CD4-positive, alpha-beta memory T cell (primary cell): ENCODE measurements at places on chromosomes 16 and 17.

GRCh38 chr16:77014441-77014840 is 176.5 kb upstream of the MON1B start:
- no peak for DNase-seq
- no peaks in the 10 kb centered on the region for H3K36me3 ChIP-seq
- no peak overlapping the region for H3K27ac ChIP-seq
- no peaks in the 10 kb centered on the region for H3K4me1 ChIP-seq

DNA sequence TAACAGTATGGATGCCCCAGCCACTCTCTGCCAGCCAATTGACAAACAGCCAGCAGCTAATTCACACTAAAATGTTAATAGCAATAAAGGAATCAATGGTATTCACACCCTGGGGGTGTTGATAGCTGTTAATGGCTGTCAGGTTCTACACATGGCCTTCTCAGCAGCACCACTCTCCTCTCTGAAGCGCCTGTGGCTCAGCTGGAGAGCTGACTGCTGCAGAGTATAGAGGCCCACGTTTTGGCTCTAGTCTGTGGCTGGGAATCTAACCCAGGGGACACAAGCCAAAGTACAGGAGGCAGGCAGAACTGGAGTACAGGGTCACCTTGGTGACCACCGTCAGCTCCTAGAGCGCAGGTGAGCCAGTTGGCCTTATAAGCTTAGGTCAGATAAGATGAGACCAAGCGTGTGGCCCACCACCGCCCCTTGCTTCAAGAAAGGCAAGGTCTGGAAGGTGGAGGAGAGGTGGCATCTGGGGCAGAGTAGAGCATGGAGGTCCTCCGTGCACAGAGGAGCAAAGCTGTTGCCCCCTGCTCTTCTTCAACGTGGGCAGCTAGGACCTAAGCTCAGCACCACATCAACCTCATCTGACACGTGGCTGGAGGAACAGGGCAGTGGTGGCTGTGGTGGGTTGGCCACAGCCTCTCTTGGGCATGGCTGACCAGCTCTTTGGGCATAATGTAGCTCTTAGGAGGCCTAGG is 25.4 kb downstream of the CCR7 start:
- no peaks in the 10 kb centered on the region for H3K36me3 ChIP-seq
- no peak overlapping the region for H3K4me3 ChIP-seq
- H3K4me1 ChIP-seq: peaks cover 85% of the 10 kb centered on the region
- no peaks in the 10 kb centered on the region for H3K27me3 ChIP-seq

DNA sequence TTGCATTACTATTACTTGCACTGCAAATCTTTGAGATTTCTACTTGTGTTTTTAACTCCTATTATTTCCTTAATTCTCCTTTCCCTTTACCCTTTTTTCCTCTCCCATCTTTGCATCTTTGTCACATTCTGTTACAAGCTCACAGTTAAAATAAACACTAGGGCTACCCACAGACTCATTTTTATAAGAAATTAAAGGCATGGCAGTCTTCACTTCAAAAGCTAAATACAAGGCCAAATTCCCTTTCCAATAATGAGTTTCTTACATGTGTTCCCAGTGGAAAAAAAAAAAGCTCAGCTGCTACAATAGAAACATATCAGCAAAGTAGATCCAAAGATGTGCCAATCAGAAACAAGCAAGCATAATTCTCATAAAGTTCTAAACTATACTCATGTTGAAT is 3.7 kb upstream of the BRIP1 start:
- DNase-seq: no peak
- H3K27me3 ChIP-seq: no peaks in the 10 kb centered on the region
- no peak overlapping the region for H3K4me3 ChIP-seq
- peaks cover 21% of the 10 kb centered on the region for H3K36me3 ChIP-seq
- no peak overlapping the region for H3K27ac ChIP-seq

DNA sequence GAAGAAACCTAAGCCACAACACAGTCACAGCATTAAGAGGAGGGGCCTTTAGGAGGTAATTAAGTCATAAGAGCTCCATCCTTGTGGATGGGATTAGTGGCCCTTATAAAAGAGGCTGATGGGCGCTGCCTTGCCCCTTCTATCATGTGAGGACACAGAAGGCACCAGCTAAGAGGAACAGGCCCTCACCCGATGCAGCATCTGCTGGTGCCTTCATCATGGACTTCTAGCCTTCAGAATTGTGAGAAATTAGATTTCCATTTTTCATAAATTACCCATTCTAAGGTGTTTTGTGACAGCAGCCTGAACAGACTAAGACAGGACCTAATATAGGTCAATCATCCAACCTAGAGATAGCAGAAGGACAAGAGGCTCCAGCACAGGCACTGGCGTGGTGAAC is 120.8 kb downstream of the CDYL2 start:
- H3K4me3 ChIP-seq: no peak overlapping the region
- H3K27ac ChIP-seq: no peak overlapping the region
- DNase-seq: no peak
- H3K36me3 ChIP-seq: no peaks in the 10 kb centered on the region
- H3K27me3 ChIP-seq: no peaks in the 10 kb centered on the region

DNA sequence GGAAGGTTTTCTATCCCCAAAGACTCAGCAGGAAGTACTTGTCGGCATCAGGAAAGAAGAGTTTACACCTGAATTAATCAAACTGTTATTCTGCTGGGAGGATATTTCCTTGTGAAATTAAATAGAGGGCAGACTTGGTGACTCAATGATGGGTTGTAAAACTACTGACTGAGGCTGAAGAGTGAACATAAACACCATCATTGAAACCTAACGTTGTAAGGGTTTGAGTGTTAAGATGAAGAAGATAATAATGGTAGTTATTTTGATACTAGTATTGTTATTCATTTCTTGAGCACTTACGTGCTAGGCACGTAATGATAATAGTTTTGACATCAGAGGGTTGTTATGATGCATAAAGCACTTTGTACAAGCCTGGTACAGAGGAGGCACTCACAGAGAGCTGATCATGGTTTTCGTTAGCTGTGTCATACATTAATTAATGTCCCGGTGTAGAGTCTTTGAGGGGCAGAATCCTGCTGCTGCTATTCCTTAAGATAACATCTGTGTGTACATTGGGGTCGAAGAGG is 64.2 kb upstream of the CACNG3 start:
- H3K4me1 ChIP-seq: no peaks in the 10 kb centered on the region
- peaks cover 19% of the 10 kb centered on the region for H3K36me3 ChIP-seq
- H3K27ac ChIP-seq: no peak overlapping the region
- DNase-seq: no peak
- no peaks in the 10 kb centered on the region for H3K27me3 ChIP-seq

- no peaks in the 10 kb centered on the region for H3K4me1 ChIP-seq
- no peak for DNase-seq
- H3K4me3 ChIP-seq: no peak overlapping the region
- H3K36me3 ChIP-seq: no peaks in the 10 kb centered on the region
- H3K27me3 ChIP-seq: no peaks in the 10 kb centered on the region
Observed at GRCh38 chr17:65277576-65277975, 140.4 kb downstream of the RGS9 start.

GRCh38 chr17:53092072-53092471 is 730.7 kb upstream of the KIF2B start:
- no peak overlapping the region for H3K27ac ChIP-seq
- H3K36me3 ChIP-seq: no peaks in the 10 kb centered on the region
- H3K4me3 ChIP-seq: no peak overlapping the region
- H3K27me3 ChIP-seq: no peaks in the 10 kb centered on the region

DNA sequence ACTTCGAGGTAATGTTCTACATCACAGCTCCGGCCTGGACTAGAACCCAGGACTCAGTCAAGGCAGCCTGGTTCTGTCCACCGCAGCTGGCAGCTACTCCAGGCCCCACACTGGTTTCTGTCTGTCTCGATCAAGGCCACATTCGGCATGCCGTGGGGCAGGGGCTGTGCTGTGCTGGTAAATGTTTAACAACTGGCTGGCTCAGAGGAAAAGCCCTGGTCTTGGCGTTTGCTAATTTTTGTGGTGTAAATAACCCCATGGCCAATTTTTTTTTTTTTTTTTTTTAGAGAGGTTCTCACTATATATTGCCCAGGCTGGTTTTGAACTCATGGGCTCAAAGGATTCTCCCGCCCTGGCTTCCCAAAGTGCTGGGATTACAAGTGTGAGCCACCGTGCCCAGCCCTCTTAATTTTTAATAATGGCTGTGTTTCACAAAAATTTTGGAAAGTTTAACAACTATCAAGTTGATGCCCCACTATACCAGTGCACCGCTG is 328 bp upstream of the DRC7 start:
- H3K36me3 ChIP-seq: no peaks in the 10 kb centered on the region
- H3K27me3 ChIP-seq: no peaks in the 10 kb centered on the region
- H3K4me3 ChIP-seq: no peak overlapping the region
- H3K4me1 ChIP-seq: peaks cover 12% of the 10 kb centered on the region
- no peak for DNase-seq

DNA sequence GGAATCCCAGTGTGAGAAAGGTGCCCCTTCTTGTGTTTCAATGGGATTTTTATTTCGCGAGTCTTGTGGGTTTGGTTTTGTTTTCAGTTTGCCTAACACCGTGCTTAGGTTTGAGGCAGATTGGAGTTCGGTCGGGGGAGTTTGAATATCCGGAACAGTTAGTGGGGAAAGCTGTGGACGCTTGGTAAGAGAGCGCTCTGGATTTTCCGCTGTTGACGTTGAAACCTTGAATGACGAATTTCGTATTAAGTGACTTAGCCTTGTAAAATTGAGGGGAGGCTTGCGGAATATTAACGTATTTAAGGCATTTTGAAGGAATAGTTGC is 567 bp downstream of the UBB start:
- peak overlapping the region; percentile 91 for H3K27ac ChIP-seq
- H3K27me3 ChIP-seq: no peaks in the 10 kb centered on the region
- DNase-seq: no peak
- peaks cover 29% of the 10 kb centered on the region for H3K4me1 ChIP-seq

DNA sequence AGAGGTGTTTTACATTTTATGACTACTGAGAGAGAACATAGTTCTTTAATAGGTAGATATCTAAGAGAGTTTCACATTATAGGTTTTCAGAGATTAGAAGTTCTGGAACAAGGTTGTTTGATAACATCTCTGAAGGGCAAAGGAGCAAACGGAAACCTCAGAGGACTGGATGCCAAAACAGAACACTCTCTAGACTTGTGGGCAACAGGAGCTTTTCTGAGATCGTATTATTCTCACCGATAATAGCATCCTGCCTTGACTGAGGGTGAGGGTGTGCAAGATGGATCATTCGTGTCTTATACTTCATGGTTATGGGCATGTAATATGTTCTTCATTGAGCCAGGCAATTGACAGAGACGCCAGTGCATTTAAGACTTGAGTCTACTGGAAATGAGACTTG is 234.8 kb downstream of the IRX3 start:
- no peaks in the 10 kb centered on the region for H3K36me3 ChIP-seq
- H3K27me3 ChIP-seq: no peaks in the 10 kb centered on the region
- no peaks in the 10 kb centered on the region for H3K4me1 ChIP-seq
- no peak overlapping the region for H3K27ac ChIP-seq
